ENCODE measurements at places on chromosomes 4 and X.

DNA sequence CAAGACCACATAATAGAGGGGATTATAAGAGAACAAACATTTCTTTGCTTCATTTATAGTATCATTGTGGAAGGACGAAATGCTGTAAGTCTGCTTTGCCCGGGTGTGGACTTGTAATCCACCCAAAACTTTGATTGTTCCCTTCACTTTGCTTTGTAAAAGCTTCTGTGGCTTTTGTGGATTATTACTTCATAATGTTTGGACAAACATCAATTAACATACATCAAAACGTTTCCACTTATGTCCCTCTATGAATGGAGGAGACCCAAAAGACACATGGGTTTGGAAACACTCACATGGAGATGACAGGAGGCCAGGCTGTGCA lies 415.4 kb downstream of the SPRY1 start:
- no peak for DNase-seq

DNA sequence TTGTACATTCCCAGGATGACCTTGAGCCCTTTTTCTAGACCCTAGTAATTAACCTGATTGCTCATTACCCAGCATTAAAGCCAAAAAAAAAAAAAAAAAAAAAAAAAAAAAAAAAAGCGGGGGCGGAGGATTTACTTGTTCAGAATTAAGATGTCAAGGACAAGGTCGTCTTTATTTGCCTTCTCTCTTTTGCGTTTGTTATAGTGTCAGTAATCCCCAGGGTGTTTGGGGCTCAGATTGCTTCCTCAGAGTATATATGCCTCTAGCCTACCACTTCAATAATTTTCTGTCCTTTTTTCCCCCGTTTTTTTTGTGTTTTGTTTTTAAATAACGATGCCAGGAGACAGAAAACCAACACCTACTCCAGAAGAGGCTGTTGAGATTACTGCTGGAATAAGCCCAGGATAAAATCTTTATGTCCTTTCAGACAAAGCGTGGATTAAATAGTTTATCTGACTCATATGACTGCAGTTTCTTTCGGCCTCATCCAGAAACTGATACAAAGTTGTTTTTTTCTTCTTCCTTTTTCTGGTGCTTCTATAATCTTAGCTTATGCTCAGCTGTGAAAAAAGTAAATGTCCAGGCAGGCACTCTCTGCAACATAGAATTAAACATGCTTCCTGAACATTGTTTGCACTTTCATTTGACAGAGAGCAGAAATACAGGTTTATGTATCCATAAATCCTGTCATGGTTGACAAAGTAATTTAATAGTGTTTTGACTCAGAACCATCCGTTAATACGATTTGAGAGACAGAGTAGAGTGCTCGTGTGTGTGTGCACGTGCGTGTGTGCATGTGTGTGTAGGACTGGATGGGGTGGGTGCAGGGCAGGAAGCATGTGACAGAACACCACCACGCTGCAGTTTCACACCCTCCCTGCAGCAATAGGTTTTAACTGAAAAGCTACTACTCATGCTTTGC lies 138.6 kb downstream of the AFF1 start:
- DNase-seq = peak; percentile 59

- DNase-seq = no peak
Observed at GRCh38 chr4:101033986-101034385, 313.3 kb downstream of the PPP3CA start.

- no peak for DNase-seq
Observed at GRCh38 chr4:61540944-61541343, 340.8 kb downstream of the ADGRL3 start.

DNA sequence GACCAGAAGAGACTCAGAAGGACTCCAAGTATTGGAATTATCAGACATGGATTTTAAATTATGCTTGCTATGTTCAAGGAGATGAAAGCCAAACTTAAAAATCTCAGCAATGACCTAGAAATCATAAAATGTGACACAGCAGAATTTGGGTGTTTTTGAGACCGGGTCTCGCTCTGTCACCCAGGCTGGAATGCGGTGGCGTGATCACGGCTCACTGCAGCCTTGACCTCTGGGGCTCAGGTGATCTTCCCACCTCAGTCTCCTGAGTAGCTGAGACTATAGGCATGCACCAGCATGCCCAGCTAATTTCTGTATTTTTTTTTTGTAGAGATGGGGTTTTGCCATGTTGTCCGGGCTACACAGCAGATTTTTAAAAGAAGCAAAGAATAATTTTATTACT lies 12.7 kb downstream of the TAB3 start:
- no peak for DNase-seq

GRCh38 chr4:123603165-123603564 lies 206.6 kb downstream of the SPRY1 start:
- DNase-seq = no peak

DNA sequence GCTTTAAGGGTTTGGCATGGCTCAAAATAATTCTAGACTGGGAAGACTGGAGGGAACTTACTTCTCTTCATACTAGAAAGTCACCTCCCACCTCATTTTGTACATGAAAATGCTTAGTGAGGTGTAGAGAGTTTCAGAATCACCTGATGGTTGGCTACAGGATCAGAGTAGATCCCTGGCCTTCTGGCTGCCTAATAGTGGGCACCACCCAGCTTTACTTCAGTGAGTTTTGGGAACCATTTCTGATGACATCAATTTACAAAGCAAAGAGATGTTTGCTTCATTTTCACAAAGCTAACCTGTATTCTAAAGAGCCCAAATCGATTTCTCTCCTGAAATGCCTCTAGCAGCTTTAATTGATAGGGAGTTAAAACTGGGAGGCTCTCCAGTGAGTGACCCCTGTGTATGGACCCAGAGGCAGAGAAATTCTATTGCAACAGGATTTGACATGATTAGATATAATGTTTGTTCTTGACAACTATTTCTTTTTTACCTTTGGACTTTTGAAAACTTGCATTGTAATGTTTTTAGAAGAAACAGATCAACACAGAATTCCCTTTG lies 180.5 kb downstream of the PTTG2 start:
- DNase-seq = no peak

DNA sequence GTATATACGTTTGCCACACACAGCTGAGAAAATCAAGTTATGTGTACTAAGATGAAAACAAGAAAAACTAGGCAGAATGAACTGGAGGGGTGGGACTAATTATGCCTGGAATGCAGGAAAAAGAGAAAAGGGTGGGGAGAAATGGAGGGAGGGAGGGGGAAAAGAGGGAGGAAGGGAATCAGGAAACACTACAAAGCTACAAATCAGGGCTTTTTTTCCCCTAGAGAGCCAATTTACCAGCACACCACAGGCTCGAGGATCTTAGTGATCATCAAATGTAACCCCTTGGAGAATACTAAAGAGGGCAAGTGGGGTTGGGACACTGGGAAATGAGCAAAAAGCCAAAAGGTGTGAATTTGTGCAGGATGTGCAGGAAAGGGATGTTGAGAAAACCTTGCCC lies 451.9 kb downstream of the SMARCA1 start:
- no peak for DNase-seq

GRCh38 chr4:182894681-182895275 lies 22.4 kb downstream of the DCTD start:
- no peak for DNase-seq

GRCh38 chr4:29717287-29718057 lies 1002.7 kb upstream of the PCDH7 start:
- peak; percentile 2 for DNase-seq

DNA sequence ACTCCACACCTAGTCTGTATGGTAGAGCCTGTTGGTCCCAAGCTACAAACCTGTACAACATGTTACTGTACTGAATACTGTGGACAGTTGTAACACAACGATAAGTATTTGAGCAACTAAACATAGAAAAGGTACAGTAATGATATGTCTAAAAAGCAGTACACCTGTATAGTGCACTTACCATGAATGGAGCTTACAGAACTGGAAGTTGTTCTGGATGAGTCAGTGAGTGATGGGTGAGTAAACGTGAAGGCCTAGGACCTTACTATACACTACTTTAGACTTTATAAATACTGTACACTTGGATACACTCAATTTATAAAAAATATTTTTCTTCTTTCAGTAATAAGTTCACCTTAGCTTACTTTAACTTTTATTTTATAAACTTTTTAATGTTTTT lies 104.0 kb downstream of the TMA16 start:
- no peak for DNase-seq

GRCh38 chrX:33175201-33175600 lies 36.1 kb downstream of the DMD start:
- no peak for DNase-seq

DNA sequence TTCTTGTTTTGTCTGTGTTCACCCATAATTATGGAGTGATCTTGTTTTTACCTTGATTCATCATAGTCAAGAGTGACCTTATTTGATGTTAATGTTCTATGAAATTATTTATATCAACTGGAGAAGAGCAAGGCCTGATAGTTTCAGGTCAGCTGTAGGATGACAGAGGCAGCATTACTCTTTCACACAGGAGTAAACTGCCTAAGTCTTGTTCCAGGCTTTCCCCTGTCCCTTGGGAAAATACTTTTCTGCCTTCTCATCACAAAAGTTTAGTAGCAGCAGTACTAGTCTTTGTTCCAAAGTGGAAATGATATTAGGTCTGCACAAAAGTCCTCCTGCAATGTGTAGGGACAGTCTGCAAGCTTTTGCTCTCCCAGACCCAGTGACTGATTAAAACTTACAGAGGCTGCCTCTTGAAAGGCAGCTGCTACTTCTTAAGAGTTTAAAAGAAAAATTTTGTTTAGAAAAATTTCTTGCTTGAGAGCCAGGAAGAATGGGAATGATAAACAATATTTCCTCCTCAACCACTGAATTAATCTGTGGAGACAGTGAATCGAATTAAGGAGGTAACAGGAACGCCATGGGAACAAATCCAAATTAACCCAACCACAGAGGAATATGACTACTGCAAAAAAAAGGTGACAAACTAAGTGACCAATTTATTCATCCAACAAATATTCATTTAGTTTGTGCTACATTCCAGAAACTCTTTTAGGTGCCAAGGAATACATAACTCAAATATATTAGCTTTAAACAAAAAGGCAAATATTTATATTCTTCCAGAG lies 991.4 kb upstream of the PABPC4L start:
- no peak for DNase-seq

- no peak for DNase-seq
Observed at GRCh38 chr4:138251938-138252337, 9.8 kb upstream of the SLC7A11 start.

- no peak for DNase-seq
Observed at GRCh38 chr4:38829237-38829636, 24.6 kb upstream of the TLR1 start.

DNA sequence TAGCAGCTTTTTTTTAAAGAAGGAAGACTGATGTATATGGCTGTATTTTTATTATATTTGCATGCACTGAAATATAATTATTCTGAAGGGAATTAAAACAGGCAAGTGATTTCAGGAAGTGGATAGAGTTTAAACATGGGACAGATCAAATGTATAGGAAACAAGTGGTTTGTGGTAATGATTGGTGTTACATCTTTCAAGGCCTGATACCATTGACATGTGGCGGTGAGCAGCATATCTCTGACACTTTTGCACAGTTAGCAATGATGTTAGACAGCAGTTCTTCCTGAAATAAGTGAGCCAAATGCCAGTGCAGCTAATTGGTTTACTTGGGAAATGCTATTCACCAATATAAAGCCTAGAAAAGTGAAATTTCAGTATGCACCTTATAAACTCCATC lies 272.1 kb downstream of the RPA4 start:
- DNase-seq = no peak

- no peak for DNase-seq
Observed at GRCh38 chr4:110091434-110092140, 106.8 kb downstream of the ELOVL6 start.

GRCh38 chr4:166421556-166422156 lies 548.6 kb downstream of the TLL1 start:
- no peak for DNase-seq

GRCh38 chr4:101355767-101356702 lies 8.7 kb upstream of the PPP3CA start:
- DNase-seq = no peak

DNA sequence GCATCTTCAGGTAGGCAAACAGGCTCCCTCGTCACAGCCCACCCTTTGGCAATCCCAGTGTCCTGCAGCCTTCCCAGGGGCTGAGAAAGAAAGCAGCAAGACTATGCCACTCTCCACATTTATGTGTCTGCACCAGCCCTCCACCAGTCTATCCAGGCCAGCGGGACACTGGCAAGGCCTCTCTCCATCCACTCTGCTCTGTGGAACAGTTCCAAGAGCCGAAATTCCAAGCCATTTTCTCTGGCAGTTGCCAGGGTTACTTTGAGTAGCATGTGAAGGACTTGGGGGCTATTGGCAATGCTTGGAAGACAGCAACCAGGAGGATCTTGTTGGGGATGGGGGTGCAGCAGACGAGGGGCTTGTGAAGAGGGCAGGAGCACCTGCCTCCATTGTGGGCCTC lies 52.1 kb downstream of the TSC22D3 start:
- no peak for DNase-seq

- DNase-seq = no peak
Observed at GRCh38 chr4:72218953-72219352, 187.2 kb downstream of the NPFFR2 start.

DNA sequence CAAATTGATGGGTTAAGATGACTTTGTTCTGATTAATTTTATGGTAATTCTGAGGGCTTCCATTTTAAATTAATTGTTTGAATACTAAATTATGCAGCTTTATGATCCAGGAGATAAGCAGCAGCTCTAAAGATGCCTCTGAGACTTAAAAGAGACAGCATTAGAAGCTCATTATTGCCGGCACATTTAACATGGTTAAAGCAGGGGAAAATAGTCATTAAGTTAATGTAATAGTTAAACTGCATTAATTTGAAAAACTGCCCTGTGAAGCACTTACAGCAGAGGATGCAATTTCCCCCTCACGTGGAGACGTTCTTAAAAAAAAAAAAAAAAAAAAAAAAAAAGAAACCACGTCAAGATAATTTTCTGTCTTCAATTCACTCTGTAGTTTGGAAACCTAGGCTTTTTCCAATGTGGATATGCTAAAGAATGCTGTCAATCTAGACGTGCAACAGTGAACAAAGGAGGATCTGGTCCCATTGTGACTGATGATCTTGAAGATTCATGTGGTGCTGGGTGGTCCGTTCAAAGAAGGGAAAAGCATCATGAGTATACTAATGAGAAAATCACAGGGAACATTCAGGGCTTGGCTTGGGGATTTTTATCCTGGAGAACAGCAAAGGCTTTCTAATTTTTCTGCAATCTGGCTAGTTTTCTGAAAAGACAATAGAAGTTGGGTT lies 440.6 kb upstream of the HS3ST1 start:
- DNase-seq = no peak

DNA sequence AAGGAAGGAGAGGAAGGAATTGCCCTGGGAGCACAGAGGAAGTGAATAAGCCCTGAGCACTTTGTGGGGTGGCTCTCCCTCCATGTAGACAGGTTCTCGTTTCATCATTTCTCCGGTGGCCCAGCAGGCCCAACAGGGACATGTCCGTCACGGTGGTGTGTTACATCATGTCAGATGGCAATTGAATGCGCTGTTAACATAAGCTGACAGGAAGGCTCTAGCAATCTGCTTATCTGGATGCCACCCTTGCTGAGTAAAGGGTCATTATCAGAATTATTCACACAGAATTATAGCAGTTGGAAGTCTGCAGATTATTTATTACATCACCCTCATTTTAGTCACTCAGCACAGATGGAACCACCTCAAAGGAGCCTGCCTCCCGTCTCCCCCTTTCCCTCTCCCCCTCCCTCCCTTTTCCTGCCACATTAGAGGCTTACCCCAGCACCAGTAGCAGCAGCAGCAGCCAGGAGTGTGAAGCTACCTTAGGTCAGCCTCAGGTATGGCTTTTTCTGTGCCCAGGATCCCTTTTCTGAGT lies 124.3 kb upstream of the TRIM2 start:
- DNase-seq = no peak

Data from SHP77 (cell line).